ENCODE measurements at places on chromosomes 5 and 9.
A peak's percentile ranks its signal among the peaks of the same experiment; 100 is the strongest.

DNA sequence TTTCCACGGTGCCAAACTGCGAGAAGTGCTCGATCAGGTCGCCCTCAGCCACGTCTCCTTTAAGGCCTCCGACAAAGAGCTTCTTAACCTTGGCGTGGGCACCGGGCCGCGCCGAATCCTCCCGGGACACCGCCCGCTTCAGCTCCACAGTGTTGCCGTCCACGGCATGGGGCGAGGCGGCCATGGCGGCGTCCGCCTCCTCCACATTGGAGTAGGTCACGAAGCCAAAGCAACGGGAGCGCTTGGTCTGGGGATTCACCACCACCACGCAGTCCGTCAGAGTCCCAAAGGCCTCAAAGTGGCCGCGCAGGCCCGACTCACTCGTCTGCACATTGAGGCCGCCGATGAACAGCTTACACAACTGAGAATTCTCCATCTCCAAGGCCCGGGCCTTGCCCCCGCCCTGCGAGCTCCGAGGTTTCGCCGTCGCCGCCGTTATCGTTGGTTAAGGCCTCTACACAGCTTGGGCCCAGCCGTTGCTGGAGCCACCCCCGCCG is 424 bp downstream of the HNRNPA0 start:
- DNase-seq, result no peak

DNA sequence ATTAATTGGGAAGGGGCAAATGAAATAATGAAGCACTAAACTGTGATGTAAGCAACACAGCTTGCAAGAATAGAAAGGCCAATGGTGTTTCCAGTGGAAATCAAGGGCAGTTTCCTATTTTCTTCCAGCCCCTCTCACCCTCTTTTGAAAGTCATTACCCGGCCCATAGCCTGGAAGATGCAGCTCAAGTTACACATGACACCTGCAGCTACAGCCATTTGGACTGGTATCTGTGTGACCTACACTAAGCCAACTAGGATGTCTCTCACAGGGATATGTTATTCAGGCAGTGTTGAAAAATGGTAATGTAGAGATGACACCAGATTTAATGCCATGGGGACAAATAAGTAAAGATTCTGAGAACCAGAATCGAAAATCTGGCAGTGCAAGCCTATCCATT is 439.4 kb upstream of the ZNF462 start:
- no peak for DNase-seq

DNA sequence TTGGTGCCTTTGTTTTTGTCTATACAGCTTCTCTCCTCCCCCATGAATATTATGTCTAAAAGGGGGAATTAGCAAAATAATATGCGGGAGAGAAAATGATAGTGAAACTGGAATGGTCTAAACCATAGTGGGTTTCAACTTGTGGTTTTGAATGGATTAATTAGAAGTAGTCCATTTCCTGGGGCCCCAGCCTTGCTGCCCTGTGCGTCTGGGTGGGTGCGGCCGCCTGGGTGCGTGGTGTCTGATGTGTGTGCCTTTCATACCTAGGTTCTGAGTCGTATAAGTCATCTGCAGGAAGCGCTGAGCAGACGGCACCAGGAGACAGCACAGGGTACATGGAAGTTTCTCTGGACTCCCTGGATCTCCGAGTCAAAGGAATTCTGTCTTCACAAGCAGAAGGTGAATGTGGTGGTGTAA is 120.0 kb upstream of the CACNA1B start:
- peak; percentile 77 for DNase-seq

DNA sequence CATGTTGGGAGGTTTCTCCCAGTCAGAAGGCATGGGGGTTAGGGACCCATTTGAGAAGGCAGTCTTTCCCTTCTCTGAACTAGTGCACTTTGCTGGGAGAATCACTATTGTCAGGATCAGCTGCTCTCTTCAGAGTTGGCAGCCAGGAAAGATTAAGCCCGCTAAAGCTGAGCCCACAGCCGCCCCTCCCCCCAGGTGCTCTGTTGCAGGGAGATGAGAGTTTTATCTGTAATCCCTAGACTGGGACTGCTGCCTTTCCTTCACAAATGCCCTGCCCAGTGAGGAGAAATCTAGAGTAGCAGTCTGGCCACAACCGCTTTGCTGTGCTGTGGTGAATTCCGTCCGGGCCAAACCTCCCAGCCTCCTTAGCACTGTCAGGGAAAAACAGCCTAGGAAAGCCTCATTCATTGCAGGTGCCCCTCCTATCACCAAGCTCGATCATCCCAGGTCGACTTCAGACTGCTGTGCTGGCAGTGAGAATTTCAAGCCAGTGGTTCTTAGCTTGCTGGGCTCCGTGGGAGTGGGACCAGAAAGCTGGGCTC is 69.8 kb downstream of the CNTLN start:
- no peak for DNase-seq

GRCh38 chr9:97176206-97176605 is 131.3 kb upstream of the CCDC180 start:
- peak; percentile 0 for DNase-seq

GRCh38 chr9:5799314-5799713 is 33.6 kb downstream of the ERMP1 start:
- DNase-seq, result peak; percentile 41

DNA sequence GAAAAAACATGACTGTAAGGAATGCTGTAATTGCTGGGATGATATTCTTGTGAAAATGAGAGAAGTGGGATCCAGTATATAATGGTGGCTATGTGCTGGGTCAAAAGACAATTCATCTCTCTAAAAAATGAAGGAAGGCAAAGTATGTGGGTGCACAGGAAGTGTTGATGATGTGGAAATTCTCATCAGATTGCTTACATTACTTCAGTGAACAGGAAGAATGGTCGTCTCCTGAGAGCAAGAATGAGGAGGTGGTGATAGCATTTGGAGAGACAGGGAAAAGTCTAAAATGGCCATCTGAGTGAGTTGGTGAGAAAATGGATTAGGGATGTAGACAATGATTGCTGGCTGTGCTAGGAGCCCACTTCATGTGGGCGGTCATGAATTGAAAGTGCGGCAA is 253.5 kb upstream of the NREP start:
- no peak for DNase-seq

GRCh38 chr9:137740312-137740711 is 121.5 kb downstream of the EHMT1 start:
- peak; percentile 76 for DNase-seq

GRCh38 chr5:76455531-76456133 is 52.5 kb downstream of the IQGAP2 start:
- DNase-seq, result peak; percentile 11

DNA sequence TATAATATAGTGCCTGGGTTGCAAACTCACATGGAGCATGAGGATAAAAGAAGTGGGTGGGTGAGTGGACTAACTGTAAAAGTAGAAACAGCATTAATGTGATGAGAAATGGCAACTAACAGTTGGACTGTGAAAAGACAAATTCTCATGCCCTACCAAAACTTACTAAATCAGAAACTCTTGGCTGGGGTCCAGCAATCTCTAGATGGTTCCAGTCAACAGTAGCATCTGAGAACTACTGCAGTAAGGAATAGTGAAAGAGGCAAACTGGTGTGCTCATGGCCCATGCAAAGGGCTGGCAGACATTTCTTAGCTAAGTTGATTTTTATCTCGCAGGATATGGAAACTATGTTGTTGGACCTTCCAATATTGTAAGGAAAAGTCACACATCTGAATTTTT is 150.3 kb downstream of the PIK3R1 start:
- no peak for DNase-seq

DNA sequence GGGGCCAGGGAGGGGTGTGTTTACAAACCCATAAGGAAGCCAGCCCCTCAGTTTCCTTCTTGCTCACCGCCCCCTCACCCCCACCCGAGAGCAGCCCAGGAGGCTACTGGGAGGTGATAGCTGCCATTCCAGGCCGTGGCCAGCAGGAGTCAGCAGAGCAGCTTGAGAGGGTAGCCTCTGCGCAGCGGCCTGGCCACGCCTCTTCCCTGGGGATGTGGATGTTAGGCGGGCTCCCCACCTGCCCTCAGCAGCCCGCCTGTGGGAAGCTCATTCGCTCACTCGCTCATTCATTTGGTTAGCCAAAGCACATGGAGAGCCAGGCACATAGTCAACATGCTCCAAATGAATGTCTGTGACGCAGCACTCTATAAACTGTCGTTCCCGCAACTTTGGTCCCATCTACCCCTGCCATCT is 6.1 kb upstream of the DPM2 start:
- DNase-seq, result peak; percentile 73

DNA sequence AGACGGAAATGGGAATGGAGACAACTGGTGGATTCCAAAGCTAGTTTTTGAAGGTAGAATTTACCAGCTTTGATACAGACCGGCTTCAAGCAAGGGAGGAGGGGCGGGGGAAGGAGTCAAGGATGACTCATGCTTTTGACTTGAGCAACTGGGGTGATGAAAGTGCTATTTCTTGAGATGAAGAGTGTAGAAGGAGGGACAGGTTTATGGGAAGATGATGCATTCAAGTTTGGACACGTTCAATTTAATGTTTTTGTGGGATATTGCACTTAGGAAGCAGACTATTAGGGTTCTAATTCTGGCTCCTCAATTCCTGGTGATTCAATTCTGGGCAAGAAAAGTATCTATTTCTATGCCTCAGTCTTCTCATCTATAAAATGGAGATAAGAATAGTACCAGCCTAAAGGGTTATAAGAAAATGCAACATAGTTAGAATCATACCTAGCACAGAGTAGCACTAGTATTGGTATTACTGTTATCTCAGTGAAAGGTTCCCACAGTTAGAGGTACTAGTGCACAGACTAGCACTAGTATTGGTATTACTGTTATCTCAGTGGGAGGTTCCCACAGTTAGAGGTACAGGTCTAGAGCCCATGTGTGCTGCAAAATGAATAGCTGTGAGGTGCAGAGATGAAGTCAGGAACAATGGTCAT is 4.6 kb downstream of the NIPAL4 start:
- peak; percentile 89 for DNase-seq

GRCh38 chr5:29930316-29930715 is 1263.2 kb upstream of the CDH6 start:
- no peak for DNase-seq

DNA sequence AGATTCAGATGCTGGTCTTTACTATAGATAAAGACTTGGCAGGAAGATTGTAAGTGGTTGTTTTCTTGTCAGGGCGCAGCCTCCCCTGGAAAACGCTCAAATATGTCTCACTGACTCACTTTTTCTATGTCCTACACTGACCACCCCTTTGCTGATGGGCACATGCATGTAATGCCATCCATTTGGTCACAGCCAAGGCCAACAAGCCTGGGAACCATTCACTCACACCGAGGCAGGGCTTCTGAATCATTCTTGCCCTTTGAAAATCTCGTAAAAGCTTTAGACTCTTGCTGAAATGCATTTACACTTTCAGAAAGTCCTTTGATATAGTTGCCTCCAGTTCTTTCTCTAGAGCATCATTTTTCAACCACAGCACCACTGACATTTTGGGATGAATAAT is 249.4 kb downstream of the ACTL7B start:
- no peak for DNase-seq

DNA sequence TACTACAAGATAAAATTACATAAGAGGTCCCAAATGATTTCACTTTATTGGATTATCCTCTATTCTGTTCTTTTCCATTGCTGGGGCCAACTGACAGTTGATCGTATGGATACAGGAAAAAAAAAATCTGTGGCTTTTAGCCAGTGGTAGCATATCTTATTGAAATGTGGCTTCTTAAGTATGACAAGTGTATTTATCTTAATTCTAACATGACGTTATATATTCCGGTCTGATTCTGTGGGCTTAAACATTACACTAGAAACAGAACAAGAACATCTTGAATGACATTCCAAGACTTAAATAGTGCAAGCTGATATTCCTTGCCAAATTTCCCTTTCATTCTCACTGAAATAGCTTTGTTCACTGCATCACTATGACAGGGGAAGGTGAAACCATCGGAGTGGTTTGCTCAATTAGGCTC is 117.9 kb downstream of the INSYN2B start:
- peak; percentile 39 for DNase-seq

- DNase-seq, result no peak
Observed at GRCh38 chr5:173752653-173753052, 135.5 kb upstream of the CPEB4 start.

- no peak for DNase-seq
Observed at GRCh38 chr5:67896930-67897313, 318.6 kb upstream of the PIK3R1 start.

GRCh38 chr5:65059681-65060598 is 291.2 kb downstream of the CWC27 start:
- DNase-seq, result peak; percentile 71

- DNase-seq, result peak; percentile 64
Observed at GRCh38 chr9:2087500-2088313, 72.6 kb downstream of the SMARCA2 start.

- peak; percentile 30 for DNase-seq
Observed at GRCh38 chr5:126430631-126431030, 7.4 kb downstream of the GRAMD2B start.

GRCh38 chr5:8538821-8539220 is 669.9 kb downstream of the MTRR start:
- no peak for DNase-seq

GRCh38 chr5:172101547-172102217 is 86.3 kb downstream of the STK10 start:
- no peak for DNase-seq

GRCh38 chr9:99785010-99785590 is 36.6 kb upstream of the NR4A3 start:
- DNase-seq, result no peak

DNA sequence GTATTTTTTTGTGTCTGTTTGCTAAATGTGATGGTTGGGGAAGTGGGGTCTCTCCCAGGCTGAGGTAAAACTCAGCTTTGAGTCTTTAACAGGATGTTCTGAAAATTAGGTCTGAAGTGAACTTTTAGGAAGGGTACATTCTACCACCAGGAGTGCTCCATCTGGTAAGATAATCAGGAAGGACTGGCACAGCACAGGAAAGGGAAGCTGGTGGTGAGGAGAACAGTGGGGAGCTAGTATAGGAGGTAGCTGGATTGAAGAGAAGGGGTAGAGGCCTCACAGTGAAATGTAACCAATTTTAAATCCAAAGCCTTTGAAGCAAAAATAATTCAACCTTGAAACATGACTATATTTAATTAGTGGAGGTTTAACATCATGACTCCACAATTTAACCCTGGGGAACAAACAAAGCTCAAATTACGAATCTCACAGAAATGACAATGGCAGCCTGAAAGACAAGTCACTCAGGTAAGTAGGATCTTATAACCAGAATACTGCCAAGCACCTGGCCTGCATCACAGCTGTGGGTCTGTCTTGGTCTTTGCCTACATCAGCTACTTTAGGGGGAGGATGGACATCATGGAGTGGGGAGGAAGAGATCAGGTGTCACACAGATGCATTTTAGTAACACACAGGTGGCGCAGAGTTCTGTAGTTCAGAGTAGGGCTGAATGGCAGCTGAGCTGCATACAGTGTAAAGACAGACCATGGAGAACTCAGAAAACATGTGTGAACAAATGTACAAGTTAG is 445.3 kb downstream of the DMRT2 start:
- DNase-seq, result no peak

- no peak for DNase-seq
Observed at GRCh38 chr9:136941231-136942111, 3.1 kb downstream of the FBXW5 start.
